Naive thymus-derived CD8-positive, alpha-beta T cell (primary cell): ENCODE measurements at places on chromosomes 11 and 22. TPM values are rescaled to one million over a fixed set of nuclear protein-coding genes. Genes with fewer than 3 reads are reported as not detected.

Gene ACTN3
- total RNA-seq = not detected

Gene PDGFB
- 10.1 TPM for total RNA-seq

Gene TECTA
- 0.57 TPM for total RNA-seq

Gene GPR83
- 0.11 TPM for total RNA-seq
